ENCODE measurements at places on chromosomes 11 and 22.

DNA sequence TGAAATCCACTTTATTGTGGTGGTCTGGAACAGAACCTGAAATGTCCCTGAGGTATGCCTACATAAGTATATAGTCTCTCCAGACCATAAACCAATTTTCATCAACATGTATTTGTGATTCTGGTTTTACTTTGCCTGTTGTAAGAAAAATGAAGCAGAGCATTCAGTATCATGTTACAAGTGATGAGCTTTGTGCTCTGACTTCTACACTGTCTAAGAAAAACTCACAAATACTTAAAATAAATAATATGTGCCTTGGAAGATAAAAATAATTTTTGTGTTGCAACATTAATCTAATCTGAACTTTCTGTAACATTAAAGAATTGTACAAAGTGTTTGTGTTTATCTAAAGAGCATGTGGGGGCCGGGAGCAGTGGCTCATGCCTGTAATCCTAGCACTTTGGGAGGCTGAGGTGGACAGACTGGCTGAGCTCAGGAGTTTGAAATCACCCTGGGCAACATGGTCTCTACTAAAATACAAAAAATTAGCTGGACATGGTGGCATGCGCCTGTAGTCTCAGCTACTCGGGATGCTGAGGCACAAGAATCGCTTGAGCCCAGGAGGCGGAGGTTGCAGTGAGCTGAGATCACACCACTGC lies 219.5 kb downstream of the SOX6 start:
- DNase-seq = no peak

DNA sequence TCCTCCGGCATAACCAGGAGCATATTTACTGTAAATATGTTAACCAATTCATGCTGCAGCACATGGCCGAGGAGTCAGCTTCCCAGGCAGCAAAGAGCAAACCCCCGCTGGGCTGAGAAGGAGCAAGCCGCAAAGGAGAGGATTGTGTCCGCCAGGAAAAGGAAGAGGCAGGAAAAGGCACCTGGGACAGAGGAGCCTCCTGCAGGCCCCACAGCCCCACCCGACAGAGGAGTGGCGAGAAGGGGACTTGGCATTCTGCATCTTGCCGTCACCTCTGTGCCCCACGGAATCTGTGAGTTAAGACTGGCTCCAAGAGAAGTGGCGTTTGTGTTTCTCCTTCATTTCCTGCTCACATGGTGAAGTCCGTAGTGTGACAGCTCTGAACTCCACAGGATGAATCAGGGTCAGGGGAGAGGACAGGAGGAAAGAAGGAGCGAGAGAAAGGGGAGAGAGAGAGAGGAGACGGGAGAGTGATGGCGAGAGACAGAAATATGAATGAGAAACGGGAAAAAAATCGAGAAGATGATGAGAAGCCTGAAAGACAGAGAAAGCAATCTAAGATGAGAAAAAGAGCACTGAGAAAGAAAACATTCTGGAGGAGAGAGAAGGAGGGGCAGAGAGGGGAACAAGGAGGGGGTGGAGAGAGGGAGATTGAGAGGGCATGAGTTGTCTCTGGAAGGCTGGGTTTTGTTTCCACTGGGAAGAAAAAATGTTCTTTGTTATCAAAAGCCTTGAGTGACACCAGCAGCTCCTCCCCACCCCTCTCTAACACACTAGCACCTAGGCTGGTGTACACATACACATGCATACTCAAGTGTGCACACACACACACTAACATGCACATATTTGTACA lies 489.6 kb downstream of the MN1 start:
- DNase-seq = no peak

DNA sequence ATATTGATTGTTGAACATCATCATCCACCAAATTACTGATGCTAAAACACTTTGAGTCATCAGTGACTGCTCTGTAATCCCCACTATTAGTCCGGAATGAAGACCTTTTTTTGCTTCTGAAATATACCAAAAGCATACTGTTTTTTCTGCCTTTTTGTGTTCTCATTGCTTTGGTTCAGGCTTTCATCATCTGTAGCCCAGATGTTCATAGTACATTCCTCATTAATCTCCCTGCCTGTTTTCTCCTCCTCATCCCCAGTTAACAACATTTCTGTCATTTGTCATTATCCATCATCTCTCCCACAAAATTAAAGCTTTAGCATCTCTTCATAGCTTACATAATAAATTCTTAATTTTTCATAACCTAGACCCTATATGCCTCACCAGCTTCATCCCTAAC lies 9.2 kb downstream of the CEP57 start:
- DNase-seq = no peak

DNA sequence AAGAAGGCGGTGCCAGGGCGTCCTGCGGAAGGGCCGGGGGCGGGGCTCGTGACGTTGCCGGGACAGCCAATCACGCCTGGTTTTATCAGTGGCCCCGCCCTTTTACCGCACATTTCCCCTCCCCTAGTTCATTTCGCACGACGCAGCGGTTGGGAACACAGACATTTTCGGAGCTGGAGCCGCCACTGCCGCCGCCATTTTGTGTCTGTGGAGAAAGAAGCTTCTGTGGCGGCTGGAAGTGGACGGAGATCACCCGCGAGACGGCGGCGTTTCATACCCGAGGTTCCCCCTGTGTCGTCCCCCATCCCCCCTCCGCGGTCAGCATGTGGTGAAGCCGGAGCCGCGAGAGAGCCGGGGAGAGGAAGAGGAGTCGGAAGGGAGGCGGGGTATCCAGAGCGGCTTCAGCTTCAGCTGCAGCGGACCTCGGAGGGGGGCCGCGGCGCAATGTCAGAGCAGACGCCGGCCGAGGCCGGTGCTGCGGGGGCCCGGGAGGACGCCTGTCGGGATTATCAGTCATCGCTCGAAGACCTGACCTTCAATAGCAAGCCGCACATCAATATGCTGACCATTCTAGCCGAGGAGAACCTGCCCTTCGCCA lies at the start of gene PCF11:
PCF11 (plus strand) TSS at position 136 of the 598 bp plus-strand sequence; CDS start at position 445, 309 bp downstream.
- DNase-seq = no peak

DNA sequence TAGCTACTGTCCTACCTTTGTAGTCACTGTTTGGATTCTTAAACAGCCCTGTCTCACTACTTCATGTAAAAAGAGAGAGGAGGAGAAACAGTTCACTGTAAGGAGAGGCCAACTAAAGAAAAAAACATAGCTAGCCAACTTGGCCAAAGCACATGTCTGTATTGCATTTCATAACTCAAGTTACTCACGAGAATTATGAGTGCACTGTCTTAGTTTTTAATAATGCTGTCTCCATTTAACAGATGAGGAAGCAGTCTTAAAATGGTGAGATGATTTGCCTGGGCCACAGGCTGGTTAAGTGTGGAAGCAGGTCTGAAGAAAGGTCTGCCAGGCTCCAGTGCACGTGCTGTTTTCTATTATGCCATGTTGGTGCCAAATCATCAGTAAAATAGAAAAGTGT lies 104.5 kb downstream of the UVRAG start:
- DNase-seq = no peak

DNA sequence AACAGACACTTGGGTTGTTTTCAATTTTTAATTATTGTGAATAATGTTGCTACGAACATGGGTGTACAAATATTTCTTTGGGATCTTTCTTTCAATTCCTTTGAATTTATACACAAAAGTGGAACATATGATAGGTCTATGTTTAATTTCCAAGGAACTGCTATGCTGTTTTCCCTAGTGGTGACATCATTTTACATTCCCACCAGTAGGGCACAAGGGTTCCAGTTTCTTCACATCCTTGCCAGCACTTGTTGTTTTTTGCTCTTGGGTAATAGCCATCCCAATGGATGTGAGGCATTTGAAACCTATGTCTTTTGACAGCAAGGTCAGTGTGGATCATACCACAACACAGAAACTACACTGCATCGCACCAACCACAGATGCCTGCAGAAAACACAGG lies 41.8 kb upstream of the SCN3B start:
- no peak for DNase-seq

DNA sequence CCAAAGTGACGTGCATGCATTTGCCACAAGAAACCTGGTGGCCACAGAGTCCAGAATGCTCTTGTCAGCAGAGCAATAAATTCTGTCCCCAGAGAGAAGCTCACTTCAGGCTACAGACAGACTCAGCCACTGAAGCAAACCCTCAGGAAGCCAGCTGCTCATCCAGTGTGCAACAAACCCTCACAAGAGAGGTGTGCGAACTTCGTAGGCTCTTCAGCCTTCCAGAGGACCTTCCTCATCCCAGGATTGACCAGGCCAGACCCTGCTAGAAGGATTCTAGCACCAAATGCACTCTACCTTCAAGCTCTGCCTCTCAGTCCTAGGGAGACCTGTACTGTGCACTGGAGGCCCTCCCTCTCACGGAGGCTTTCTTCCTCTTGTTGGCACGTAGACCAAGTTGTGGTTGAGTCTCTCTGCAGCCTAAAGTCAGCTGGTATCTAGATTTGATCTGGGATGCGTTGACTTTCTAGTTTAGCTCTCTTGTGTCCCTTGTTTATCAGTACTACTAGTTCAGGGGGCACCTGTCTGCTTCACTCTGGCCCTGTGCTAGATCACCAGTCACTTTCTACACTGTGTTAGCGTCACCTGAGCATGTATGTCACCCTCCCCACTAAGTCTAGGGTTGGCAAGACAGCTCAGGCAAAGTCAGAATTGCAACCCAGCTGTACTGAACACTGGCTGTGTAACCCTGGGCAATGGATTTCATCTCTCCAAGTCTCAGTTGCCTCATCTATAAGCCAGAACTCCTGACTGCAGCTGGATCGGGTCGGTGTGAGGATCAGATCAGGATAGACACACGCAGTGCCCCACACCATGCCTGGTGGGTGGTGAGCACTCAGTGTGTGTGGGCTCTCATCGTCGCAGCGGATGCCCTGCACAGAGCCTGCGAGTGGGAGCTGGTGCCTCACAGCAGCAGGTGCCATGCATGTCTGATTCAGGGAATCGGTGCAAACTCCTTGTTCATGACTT lies 22.1 kb upstream of the TMPRSS13 start:
- peak; percentile 71 for DNase-seq

DNA sequence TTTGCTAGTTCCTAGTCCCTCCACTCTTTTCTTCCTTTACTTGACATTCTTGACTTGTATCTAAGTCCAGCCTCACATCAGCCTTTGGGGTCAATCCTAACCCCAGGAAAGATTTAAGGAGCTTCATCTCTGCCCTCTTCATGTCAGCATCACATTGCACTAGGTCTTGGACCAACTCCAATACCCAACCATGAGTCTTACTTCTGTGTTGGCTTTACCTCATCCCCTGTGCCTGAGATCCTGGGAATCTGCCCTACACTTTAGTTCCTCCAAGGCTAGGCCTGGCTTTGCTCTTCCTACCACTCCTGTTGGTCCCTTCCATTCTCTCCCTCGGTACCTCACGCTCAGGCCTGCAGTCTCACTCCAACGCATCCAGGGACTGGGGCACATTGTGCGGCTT lies 117.0 kb downstream of the SLC1A2 start:
- DNase-seq = no peak

- DNase-seq = no peak
These were observed 11.1 kb downstream of the NAV2 start for GRCh38 chr11:19723572-19724342.

DNA sequence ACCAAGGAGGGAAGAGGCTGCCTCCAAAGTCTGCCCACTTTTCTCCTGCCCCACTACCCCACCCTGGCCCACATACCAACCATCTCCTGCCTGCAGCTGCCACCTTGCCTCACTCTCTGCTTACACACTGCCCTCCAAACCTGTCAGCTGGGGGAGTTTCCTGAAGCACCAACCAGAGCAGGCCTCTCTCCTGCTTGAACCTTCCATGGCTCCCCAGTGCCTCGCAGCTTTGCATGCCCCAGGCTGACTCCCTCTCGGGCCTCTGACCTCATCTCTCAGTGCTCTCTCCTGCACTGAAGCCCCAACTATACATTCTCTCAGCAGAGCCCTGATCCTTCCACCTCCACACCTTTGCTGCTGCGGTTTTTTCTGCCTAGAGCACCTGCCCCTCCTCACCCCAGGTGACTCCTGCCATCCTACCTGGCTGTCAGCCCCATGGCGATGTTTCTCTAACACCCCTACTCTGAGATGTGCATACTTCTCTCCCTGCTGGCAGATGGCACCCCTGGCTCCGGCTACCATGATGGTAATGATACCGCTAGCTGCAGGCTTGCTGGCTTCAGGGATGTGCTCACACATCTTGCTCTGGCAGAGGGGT lies 43.5 kb downstream of the MN1 start:
- no peak for DNase-seq

- peak; percentile 94 for DNase-seq
These were observed 57.7 kb downstream of the TRAF6 start for GRCh38 chr11:36452236-36452940.

GRCh38 chr11:94477624-94478023 lies 16.0 kb downstream of the MRE11 start:
- DNase-seq = peak; percentile 20

Data from HL-60 (cell line).